ENCODE measurements at places on chromosomes 7 and 10. TPM values are rescaled to one million over a fixed set of nuclear protein-coding genes. Genes with fewer than 3 reads are reported as not detected.

DNA sequence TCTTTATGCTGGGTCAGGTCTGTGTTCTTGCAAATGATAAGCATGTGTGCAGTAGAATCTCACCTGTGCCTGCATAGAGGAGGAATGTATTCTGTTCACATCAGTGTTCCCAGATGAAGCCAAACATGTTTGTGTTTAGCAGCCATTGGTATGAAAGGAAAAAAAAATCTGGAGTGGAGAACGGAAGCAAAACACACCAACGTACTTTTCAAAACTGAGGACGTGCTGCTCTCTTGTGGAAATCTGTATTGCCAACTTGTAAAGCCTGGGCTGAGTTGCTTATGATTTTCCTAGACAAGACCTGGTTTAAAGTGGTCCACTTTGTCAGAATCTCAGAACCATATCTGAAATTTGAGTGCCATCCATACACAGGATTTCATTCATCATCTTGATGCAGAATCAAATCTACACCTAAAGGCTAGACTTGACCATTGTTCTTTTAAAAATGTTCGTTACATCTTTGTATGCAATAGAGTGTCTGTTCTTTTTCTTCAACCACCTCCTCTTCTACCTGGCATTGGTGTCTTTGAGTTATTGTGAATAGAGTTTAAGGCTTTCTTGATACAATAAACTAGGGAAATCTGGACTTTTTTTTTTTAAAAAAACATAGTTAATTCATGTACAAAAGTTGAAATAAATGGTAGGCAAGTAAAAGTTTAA is 367.7 kb downstream of the PHF14 start:
- DNase-seq, result no peak

GRCh38 chr10:48932831-48933664 is 6.6 kb downstream of the LRRC18 start:
- no peak for DNase-seq

GRCh38 chr7:102841290-102841689 is 71.5 kb upstream of the LRRC17 start:
- DNase-seq, result no peak

DNA sequence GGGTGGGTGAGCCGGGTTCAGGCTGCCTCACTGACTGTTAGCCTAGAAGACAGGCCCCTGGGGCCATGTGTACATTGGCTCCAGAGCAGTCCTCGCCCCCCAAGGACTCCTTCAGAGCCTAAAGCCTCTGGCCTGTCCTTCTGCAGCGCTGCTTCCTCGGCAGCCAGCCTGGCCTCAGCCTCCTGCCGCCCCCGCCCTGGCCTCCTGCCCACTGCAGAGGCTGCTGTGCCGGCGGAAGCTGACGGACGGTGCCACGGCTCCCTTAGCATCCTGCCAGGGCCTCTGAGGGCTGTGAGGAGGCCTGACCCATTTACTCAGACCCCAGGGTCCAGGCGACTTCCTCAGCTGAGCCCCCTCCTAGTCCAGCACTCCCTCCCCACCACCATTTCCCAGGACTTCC is 4.9 kb downstream of the SRRM3 start:
- DNase-seq, result no peak

DNA sequence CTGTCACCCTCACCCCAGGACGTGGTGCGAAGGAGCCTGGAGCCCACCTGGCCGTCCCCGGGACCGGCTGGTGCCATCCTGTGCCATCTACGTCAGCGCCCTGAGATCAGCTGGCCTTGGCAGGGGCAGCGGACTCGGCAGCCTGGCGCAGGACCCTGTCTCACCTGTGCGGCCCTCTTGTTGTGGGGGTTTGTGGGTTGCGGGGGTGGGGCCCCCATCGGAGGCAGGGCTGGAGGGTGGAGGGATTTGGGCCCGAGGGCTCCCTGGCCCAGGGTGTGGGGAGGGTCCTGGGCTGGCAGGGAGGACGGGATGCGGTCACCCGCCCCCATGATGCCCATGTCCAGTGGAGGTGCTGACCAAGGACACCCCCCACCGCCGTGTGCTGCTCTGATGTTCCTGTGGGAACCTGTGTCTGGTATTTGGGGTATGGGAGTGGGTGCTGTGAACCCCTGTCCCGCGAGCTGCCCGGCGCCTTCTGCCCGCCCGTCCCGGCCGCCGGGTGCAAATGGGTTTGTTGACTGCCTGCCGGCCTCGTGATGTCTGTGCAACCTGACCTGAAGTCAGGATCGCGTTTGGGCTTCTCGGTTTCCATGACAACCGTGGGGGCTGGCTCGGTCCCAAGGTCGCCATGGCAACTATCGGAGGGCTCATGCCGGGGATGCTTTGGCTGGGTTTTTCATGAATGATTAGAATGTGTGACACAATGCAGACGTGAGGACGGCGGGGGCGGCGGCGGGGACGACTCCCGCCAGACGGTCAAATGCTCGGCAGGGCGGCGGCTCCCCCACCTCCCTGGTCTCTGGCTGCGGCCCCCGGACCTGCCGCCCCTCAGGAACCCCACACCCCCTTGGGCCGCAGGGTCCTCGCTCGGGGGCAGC is 7.3 kb downstream of the MAFK start:
- DNase-seq, result no peak

- DNase-seq, result no peak
Observed at GRCh38 chr7:133511708-133512107, 258.8 kb downstream of the EXOC4 start.

DNA sequence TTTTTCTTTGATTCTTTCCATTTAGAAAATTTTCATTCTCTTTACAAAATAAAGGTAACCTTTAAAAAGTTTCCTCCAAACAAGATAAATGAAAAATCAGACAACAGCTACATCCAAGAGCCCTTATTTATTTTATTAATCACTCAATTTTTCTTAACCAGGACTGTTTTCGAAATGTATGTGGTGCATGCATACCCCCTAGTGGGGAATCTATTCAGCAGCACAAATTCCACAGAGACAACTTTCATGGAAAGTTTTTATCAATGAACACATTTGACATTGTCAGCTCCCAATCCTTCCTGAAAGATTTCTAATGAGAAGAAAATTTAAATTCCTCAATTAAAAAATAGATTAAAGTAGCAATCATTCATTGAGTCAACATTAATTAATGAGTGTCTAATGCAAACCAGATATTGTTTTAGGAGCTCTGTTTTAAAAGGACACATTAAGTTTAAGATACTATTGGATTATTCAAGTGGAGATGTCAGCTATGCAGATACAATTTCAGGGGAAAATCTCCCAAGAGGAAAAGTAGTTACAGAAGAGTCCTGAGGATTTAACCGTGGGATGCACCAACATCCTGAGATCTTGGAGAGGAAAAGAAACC is 5.2 kb upstream of the HTR7 start:
- DNase-seq, result no peak

DNA sequence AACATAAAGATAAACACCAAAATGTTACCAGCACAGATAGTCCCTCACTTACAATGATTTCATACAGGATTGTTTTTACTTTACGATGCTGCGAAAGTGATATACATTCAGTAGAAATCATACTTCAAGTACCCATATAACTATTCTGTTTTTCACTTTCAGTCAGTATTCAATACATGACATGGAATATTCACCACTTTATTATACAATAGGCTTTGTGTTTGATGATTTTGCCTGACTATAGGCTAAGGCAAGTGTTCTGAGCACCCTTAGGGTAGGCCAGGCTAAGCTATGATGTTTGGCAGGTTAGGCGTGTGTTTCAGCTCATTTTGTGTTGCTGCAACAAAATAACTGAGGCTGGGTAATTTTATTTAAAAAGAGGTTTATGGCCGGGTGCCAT is 155.0 kb downstream of the RTKN2 start:
- no peak for DNase-seq

Gene ZNF365
- total RNA-seq, result not detected

Gene LOXL4
- total RNA-seq, result not detected
